Upper lobe of left lung (tissue), 6 donors: ENCODE measurements at places on chromosomes 4 and X.

GRCh38 chr4:44965435-44966095, 239.2 kb upstream of the GNPDA2 start:
- H3K4me1 ChIP-seq, result no peaks in the 10 kb centered on the region
- H3K36me3 ChIP-seq, result no peaks in the 10 kb centered on the region
- H3K27ac ChIP-seq, result no peak overlapping the region
- DNase-seq, result peak; percentile 8

DNA sequence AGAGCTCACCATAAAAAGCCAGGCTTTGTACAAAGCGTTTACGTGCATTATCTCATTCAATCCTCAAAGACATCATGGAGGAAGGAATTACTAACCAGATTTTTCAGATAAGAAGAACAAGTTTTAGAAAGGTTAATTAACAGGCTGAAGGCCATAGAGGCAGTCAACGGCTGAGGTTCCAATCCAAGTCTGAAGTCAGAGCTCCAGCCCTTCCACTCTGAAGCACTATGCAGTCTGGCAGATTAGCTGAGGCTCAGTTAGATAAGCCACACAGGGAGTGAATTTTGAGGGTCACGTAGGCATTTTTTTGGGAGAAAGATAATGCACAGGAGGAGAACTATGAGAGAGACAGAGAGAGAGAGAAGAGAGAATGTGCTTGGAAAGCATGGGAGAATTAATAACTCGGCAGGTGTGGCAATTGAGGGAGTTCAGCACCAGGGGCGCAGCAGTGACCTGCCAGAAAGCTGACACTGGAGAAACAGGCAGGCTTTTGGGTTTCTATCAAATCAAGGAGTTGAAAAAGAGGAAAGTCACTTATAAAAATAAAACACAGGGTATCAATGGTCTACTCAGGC, 116.5 kb upstream of the NAP1L5 start:
- no peaks in the 10 kb centered on the region for H3K27me3 ChIP-seq
- no peaks in the 10 kb centered on the region for H3K36me3 ChIP-seq
- peaks cover 30% of the 10 kb centered on the region for H3K4me1 ChIP-seq
- H3K4me3 ChIP-seq, result no peak overlapping the region
- no peak for DNase-seq
- H3K27ac ChIP-seq, result no peak overlapping the region

- no peaks in the 10 kb centered on the region for H3K36me3 ChIP-seq
- H3K27ac ChIP-seq, result no peak overlapping the region
- no peaks in the 10 kb centered on the region for H3K4me1 ChIP-seq
- H3K27me3 ChIP-seq, result no peaks in the 10 kb centered on the region
- H3K4me3 ChIP-seq, result no peak overlapping the region
Measured at GRCh38 chr4:66567551-66567950, 897.3 kb upstream of the EPHA5 start.

GRCh38 chrX:7269991-7270390, 122.0 kb upstream of the PUDP start:
- no peaks in the 10 kb centered on the region for H3K36me3 ChIP-seq
- no peaks in the 10 kb centered on the region for H3K4me1 ChIP-seq
- no peak overlapping the region for H3K4me3 ChIP-seq
- H3K27ac ChIP-seq, result no peak overlapping the region
- no peaks in the 10 kb centered on the region for H3K27me3 ChIP-seq
